ENCODE measurements at places on chromosomes 2 and 18.

DNA sequence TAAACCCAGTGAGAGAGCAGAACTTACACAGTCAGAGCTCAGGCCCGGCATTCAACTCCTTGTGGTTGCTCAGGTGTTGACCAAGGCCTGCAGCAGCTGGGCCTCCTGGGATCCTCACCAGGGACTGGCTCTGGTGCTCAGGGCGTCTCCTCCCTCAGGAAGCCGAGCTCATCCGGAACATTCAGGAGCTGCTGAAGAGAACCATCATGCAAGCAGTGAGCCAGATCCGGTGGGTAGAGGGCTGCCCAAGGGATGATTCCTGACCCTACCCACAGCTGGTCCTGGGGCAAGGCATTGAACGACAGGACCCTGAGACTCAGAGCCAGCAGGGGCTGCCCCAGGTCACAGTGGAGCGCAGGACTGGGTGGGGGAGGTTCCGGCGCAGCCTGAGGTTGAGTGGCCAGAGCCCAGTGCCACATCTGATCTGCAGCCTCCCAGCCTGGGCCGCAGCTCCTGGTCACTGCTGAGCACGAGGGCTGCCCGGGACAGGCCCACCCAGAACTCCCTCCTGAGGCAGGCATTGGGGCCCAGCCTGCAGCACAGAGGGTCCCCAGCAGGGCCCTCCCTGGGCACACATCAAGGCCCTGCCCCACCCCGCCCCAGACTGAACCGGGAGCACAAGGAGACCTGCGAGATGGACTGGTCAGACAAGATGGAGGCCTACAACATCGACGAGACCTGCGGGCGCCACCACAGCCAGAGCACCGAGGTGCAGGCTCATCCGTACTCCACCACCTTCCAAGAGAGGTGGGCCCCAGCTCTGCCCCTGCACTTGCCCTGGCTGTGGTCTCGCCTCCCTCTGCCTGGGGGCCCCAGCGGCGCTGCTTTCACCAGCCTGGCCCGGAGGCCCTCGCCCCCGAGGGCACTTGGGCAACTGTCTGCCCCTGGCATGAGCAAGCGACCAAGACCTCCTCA lies 2.4 kb downstream of the TEKT4 start:
- no peak for DNase-seq

- DNase-seq: no peak
Observed at GRCh38 chr2:132384491-132385151, 32.0 kb upstream of the GPR39 start.

GRCh38 chr2:8663997-8664396 lies 17.9 kb upstream of the ID2 start:
- no peak for DNase-seq

- DNase-seq: peak; percentile 21
Observed at GRCh38 chr2:218885981-218886947, 5.6 kb downstream of the WNT10A start.

- no peak for DNase-seq
Observed at GRCh38 chr2:7744827-7745226, 827.6 kb downstream of the RNF144A start.

GRCh38 chr2:209771474-209772289 lies at the start of gene UNC80:
Gene UNC80 (plus strand): TSS chr2:209771832. CDS start chr2:209772073, 241 bp downstream.
- peak; percentile 67 for DNase-seq

- no peak for DNase-seq
Observed at GRCh38 chr2:29561181-29561580, 360.2 kb downstream of the ALK start.

GRCh38 chr2:170266358-170266757 lies 88.4 kb downstream of the MYO3B start:
- no peak for DNase-seq

- no peak for DNase-seq
Observed at GRCh38 chr2:11681722-11682589, 12.0 kb upstream of the NTSR2 start.

GRCh38 chr2:9765611-9766531 lies 77.4 kb upstream of the TAF1B start:
- no peak for DNase-seq

GRCh38 chr2:216164576-216164975 lies 55.4 kb downstream of the XRCC5 start:
- DNase-seq: no peak

DNA sequence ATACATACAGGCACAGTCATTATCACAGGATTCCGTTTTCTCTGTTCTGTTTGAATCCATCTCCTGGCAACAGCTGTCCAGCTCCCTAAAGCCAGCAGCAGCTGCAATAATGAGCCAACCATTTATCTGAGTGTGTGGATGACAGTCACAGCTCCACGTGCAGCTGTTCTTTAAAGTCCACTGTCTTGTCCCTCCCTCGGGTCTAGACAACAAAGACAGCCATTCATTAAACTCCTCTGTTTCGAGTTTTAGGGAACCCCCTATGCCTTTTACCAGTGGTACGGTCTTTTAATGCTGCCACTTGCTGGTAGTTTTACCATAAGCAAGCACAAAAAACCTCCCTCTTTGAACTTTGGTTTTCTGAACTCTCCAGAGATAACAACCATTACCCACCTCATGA lies 16.0 kb upstream of the MSGN1 start:
- no peak for DNase-seq

- DNase-seq: no peak
Observed at GRCh38 chr2:139773720-139774277, 993.6 kb upstream of the NXPH2 start.

GRCh38 chr2:23294238-23294637 lies 90.7 kb upstream of the KLHL29 start:
- no peak for DNase-seq

DNA sequence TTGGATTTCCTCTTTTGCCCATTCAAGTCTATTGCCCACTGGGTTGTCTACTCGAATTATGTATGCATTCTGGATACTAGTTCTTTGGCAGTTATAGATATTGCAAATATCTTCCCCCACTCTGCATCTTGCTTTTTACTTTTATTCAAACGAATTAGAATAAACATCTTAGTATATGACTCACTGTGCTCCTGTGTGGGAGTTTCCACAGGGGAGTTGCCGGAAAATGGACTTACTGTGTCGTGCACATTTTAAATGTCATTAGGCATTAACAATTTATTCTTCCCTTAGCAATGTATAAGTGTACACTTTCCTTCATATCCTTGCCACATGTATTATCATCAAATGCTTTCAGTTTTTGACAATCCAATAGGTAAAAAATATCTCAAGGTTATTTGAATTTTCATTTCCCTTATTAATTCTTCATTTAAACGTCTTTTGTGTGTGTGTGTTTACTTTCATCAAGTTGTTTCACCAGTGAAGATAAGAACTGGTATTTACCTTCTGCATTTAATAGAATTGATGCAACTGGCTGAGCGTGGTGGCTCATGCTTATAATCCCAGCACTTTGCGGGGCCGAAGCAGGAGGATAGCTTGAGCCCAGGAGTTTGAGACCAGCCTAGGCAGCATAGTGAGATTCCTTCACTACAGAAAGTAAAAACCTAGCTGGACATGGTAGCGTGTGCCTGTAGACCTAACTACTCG lies 4.6 kb upstream of the UGT1A5 start:
- no peak for DNase-seq

- DNase-seq: no peak
Observed at GRCh38 chr2:233049194-233049761, 10.9 kb upstream of the INPP5D start.

DNA sequence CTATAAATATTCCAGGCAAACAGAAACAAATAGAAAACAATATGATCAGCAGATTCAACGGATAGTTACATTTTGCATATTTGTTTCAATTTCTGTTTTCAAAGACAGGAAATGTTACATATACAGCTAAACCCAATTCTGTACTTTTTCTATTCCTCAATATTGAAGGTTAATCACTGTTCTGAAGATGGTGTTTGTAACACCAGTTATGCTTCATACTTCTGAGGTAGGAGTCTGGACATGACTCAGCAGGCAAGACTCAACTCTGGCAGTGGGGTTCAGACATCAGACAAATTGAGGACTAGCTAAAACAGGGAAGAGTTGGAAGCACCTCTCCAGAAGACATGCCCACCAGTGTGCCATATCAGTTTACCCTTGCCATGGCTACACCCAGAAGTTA lies 16.6 kb downstream of the SERPINB13 start:
- no peak for DNase-seq

DNA sequence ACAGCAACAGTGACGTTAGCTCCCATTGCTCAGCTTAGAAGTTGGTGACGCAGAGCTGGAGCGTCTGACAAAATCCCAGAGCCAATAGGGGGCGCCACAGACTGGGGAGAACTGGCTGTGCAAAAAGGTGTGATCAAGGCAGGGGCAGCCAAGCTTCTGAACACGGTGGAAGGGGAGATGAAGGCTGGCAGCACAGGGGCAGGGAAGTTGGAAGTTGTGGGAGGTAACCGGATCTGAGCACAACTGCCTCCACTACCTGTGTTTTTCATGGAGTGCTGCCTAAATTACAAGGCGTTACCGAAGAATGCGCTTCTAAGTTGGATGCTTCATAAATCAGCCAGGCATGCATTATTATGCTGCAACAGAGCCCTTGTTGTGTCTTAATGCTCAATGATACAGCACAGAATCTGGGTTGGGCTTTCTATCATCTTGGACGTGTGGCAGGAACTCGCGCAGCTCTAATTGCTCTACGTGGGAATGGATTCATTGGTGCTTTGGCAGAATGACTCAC lies 370.0 kb downstream of the SLC4A3 start:
- no peak for DNase-seq

DNA sequence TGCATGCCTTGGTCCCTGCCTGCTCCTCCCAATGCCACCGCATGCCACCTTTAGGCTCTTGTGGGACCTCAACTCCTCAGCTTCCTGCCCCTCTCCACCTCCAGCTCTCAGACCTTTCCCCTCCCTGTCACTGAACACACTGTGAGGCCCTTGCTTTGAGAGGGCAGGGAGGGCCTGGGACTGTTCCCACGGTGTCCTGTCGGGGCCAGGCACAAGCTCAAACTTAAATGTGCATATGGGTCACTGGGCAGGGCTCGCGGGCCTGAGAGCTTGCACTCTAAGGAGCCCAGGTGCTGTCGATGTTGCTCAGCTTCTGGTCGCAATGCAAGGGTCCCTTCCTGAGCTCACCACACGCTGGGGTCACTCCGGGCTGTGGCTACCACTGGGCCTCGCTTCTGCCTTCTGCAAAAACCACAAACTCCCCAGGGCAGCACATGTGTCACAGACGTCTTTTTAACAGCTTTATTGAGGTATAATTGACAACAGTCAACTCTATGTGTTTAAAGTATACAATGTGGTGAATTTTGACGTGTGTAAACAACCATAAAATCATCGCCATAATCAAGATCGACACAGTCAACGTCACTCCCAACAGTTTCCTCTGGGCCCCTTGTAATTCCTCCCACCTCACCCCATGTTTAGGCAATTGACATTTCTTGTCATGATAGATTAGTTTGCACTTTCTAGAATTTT lies 11.9 kb upstream of the B3GNT7 start:
- DNase-seq: no peak

- no peak for DNase-seq
Observed at GRCh38 chr2:172119089-172119488, 16.4 kb upstream of the DLX2 start.

DNA sequence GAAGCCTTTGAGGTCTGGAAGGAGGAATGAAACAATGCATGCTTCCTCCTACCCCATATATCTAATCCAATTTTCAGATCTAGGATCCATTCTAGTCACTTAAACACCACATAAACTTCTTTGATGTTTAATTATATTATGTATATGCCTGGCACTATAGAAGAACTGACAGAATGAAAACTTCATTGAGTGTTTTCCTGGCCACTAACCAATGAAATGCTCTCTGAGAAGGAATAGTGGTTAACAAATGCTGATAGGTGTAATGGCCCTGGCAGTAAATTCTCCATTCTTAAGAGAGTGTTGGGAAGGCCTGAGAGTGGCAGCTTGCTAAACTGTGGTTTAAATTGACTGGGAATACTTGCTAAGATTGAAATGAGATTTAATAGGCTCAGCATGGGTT lies 710.0 kb downstream of the LRRTM4 start:
- DNase-seq: no peak

DNA sequence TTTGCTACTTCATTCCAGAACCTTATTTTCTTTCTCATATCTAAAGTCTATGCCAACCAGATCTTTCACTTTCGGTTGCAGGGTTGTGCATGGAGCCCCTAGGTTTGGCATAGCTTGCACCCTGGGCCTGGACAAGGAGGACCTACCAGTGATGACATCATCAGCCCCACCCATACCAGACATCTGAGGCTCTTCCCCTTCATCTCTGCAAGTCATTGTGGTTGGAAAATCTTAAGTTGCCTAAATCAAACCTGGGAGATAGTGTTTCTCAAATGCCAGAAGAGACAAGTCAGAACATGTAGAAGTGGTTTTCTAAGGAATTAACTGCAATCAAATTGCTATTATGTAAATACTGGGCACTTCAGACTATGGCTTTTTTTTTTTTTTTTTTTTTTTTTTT lies 363.3 kb downstream of the ZNF516 start:
- no peak for DNase-seq

- DNase-seq: no peak
Observed at GRCh38 chr2:136342138-136342537, 224.2 kb upstream of the CXCR4 start.

DNA sequence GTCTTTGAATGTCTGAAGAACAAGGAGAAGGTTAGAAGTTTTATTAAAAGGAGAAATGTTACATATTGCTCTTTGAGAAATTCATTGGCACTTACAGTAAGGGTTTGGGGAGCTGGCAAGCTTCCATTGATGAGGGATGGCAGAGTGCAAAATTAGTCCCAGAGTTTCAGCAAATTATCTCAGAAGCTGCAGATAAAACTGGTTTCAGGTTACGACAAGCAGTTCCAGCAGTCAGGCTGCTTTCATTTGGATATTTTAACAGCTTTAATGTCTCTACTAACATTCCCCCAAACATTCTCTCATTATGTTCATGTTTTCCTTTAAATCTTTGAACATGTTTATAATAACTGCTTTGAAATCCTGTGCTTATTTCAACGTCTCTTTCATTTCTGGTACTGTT lies 153.1 kb downstream of the TTC27 start:
- no peak for DNase-seq

- DNase-seq: no peak
Observed at GRCh38 chr18:6591491-6591890, 138.0 kb upstream of the ARHGAP28 start.

DNA sequence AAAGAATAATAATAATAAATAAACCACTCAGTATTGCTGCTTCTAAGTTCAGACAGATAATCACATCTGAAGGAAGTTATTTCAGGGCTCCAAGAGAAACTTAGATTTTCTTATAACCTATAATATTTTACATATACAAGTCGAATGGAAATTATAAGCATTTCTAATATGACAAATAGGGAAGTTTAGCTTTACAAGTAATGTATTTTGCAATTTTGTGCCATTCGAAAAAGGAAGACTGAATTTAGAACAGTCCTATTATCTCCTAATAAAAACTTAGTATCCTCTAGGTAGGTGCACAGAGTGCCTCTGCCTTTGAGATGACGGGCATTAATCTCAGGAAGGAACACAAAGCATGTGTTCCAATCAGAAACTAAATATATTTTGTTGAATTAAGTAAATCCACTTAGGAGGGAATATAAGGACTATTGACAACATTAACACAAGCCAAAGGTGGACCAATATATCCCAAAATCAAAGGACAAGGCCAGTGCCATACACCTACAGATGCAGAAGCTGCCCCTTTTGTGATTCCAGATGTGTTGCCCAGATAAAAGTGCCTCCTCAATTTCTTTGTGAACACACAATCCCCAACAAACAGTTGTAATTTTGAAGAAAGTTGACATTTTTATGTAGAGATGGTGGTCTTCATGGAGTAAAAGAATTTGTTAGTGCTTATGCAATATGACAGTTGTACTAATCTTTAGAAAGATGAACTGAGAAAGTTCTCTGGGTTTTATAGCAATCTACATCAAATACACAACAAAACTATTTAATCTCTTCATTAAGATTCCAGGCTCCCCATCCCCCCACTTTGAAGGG lies 36.6 kb downstream of the PTCD3 start:
- no peak for DNase-seq

GRCh38 chr18:9571546-9571945 lies 42.8 kb downstream of the PPP4R1 start:
- DNase-seq: no peak

Measured in caudate nucleus (tissue), 63 donors.